ENCODE measurements at places on chromosomes 1 and 21.

GRCh38 chr1:9676815-9677393, 25.4 kb downstream of the PIK3CD start:
- no peak for DNase-seq

- DNase-seq = no peak
Observed at GRCh38 chr1:202145068-202145743, 669 bp upstream of the ARL8A start.

DNA sequence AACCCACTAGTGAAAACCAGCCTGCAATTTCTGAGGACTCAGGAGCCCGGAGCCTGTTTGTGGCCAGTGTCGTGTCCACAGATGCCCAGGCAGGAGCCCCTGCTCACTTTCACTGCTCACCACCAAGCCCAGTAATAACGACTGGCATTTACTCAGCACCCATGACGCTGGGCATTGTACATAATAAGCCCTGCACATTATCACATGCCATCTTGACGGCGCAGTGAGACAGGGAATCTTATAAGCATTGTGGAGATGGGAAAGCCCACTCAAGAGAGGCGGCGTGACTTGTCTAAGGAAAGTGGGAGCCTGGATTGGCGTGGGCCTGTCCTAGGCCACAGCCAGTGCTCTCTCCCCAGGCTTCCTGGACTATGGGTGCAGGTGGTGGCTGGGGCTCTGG, 28.8 kb upstream of the PEF1 start:
- DNase-seq = no peak

DNA sequence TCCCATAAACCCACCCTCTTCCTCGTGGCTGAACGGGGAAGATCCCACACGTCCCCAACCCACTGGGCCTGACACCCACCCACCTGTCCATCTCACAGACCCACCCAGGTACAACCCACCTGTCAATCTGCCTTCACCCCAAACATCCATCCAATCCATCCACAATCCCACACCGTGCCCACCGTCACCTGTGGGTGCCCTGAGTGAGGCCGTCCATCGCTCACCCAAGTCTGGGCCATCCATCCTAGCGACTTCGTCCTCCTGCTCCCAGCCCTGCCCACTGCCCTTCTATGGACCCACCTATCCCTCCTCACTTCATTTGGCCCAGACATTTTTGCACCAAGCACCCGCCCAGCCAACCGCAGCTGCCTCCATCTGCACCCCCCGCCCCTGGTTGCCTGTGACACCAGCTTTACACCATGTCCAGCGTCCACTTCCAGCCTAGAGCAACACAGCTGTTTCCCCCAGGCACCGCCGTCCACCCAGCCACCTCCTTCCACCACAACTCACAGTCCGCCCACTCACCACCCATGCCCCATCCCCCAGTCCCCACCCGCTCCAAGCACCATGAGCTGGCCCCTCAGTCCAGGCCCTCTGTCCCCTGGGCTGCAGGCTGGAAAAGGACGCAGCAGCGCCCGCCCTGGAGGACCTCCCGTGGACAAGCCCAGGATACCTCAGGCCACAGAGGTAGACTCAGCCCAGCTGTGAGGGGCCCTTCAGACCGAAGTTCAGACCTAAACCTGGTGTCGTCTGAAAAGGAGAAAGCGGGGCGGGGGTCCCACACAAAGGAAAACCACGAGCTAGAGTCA, 7.7 kb downstream of the TTLL10 start:
- DNase-seq = no peak
